Stimulated activated CD8-positive, alpha-beta memory T cell treated with anti-CD3 and anti-CD28 coated beads, Interleukin-7, amount 100 ng/mL, for 1 hour (primary cell): ENCODE measurements at places on chromosomes 2 and 18.
A peak's percentile ranks its signal among the peaks of the same experiment; 100 is the strongest.

- DNase-seq = no peak
Observed at GRCh38 chr2:101106453-101107181, 44.6 kb downstream of the TBC1D8 start.

DNA sequence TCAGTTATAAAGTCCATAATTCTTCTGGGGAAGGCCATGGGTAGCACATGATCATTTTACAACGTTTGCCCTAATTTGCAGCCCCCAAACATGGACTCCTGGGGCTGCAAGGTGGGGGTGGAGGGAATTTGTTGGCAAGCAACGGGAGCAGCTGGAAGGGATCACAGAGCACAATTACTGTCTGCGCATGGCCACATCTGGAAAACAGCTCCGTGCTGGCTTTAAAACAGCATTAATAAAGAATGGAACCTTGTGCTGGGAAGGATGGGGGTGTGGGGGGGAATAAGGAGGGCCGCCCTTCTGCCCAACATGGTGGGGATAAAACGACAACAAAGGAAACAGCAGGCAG, 60.9 kb upstream of the SLC14A2 start:
- DNase-seq = no peak

GRCh38 chr2:11129598-11130449, 25.4 kb upstream of the SLC66A3 start:
- peak; percentile 64 for DNase-seq

- no peak for DNase-seq
Observed at GRCh38 chr2:49165662-49166061, 11.3 kb upstream of the FSHR start.

DNA sequence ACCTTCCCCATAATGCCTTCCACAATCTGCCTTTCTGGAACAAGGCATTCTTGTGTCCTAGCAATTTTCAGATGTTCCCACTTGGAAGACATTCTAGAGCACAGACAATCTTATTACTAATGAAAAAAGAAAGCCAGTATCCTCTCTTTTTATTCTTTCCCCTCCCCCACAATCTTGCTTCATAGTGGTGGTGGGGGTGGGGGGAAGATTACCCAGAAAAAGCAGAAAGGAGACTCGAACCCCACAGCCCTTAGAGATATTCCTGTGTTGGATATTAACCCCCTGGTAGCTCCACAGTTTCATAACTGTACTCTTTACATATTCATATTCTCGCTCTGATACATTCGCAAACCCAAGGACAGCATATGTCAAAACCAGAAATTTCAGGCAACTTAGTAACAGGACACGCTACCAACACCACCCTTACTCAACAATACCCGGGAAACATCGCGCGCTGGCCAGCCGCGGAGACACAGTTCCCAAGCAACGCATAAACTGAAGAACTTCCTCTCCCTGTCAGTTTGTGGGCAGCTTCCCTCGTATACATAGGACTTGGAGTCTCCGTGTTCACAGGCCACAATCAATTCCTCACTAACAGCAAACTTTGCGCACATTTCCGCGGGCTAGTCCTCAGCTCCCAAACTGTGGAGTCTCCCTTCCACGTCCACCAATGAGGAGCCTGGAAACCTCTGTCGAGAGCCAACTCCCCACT, 793 bp downstream of the NR4A2 start:
- no peak for DNase-seq

DNA sequence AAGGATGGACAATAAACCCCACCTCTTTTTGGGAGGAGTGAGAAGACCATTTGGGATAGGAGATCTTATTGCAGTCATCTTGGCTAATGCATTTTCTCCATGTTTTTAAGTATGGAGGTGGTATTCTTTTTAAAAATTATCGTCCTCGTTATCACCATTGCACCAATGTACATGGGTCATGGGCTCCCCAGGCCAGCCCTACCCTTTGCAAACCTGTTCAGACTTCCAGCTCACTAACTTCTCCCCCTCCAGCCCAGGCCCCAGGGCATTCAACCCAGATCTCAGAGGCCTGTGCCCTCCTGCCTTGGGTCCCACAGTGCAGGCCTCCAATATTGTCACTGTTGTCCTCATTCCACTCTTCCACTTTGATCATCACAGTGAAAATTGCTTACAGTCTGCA, 68.4 kb downstream of the BCL2L11 start:
- no peak for DNase-seq

GRCh38 chr2:22855761-22856184, 529.2 kb upstream of the KLHL29 start:
- no peak for DNase-seq

- DNase-seq = no peak
Observed at GRCh38 chr2:11925295-11926066, 179.0 kb downstream of the LPIN1 start.

GRCh38 chr2:151826737-151827157, 1.5 kb downstream of the ARL5A start:
- DNase-seq = no peak

DNA sequence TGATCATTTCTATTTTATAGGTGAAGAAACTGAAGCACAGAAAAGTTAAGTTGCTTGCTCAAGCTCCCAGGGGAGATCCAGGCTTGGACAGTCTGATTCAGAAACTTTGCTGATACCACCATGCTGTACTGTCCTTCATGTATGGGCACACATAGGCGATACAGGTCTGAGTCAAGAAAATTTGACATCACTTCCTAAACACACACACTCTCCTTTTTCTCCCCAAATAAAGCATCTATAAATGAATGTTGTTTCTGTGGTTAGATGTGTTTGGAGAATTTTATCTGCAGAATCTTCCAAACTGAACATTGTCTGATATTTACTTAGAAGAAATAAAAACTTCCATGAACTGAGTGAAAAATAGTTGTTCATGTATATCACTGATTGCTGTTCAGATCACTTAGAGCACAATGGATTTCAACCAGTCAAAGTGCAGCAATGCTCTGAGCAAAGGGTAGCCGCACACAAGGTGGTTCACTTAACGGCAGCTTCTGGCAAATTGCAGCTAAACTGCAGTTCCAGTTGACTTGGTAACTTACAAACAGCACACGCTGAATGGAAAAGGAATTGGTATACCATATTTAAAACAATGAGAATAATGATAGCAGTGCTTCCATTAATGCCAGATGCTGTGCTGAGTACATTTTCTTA, 10.0 kb upstream of the AGFG1 start:
- DNase-seq = no peak
